Activated CD4-positive, alpha-beta T cell treated with anti-CD3 and anti-CD28 coated beads for 4 hours (primary cell): ENCODE measurements at places on chromosomes 16 and 17.

- no peak for DNase-seq
These were observed 2.3 kb downstream of the BAHCC1 start for GRCh38 chr17:81397314-81398175.

DNA sequence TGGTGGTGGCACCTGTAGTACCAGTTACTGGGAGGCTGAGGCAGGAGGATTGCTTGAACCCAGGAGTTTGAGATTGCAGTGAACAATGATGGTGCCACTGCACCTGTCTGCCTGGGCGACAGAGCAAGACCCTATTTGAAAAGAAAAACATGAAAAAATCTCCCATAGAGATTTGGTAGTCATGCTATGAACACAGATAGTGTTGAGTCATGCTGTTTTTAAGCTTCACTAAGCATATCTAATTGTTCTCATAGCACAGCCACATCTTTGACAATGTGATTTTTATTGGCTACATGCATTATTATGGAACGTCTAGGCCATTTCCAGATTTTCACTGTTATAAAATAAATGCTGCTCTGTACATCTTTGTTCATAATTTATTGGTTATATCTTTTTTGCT is 6.0 kb downstream of the IL34 start:
- no peak for DNase-seq

DNA sequence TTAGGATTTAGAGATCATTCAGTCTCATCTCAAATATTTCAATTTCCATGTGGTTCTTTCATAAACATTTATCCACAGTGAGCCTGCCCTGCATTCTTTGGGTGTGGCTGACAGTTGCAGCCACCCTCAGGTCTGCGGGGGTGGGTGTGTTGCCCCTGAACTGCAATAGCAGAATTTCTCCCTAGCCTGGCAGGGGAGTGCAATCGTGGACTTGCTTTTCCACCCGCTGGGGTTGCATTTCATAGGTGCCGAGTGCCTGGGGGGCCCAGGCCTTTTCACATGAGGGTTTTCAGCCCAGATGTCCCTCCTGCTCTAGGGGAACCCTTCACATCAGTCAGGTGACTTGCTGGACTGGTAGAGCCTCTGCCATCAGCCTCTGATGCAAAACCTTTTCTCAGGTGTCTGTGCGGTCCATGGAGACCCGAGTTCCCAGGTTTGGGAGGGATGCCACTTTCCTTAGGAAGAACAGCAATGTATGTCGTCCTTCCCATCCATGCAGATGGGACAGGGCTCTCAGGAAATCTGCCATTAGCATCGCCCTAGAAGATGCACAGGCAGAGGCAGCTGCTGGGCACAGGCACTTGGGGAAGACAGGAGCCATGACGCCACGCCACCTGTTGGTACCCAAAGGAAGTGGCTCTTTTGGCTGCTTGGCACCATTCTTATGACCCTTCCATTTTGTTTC is 2.4 kb upstream of the USP36 start:
- DNase-seq, result peak; percentile 58

DNA sequence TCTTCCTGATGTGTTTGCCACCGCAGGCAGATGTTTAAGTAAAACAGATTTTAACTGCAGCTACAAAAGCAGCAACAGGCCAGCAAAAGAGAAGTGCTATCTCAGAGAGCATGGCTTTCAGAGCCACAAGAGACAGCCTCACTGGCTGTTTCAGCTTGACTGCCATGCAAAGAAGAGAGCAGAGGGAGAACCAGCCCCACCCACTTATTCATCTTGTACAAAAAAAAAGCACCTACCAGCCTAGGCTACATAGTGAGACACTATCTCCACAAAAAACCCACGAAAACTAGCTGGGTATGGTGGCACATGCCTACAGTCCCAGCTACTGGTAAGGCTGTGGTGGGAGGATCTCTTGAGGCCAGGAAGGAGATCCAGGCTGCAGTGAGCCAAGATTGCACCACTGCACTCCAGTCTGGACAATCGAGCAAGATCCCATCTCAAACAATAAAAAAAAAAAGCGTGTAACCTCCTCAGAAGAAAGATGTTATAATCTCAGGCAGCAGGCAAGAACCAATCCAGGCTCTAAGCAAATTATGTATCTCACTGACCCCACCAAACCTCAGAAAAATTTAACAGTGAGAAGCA is 30.0 kb downstream of the STH start:
- DNase-seq, result no peak

DNA sequence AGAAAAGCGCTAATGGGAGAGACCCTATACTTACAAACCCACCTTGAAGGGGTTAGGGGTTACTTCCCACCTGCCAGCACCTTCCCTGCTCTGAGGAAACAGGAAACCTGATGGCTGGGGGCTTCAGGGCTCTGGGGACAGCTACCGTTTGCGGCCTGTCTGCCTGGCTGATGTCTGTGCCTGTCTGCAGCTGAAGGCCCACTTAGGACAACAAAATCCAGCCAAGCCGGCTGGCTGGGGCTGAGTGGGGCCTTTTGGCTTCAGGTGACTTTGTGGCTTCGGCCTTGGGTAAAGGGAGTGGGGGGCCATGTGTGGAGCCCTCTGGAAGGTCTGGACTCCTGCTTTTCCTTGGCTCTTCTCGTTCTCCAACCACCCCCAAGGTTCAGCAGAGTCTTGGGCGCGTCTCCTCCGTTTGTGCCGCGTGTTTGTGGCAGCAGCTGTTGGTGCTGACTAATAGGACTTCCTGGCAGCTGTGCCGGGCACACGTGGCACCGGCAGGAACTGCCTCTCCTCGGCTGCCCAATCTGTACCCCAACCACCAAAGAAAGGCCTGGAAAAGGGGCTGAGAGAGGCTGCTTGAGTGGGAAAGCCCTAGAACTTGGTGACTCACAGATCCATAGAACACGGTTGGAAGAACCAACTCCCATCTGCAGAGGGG is 186.7 kb downstream of the MSI2 start:
- peak; percentile 65 for DNase-seq

DNA sequence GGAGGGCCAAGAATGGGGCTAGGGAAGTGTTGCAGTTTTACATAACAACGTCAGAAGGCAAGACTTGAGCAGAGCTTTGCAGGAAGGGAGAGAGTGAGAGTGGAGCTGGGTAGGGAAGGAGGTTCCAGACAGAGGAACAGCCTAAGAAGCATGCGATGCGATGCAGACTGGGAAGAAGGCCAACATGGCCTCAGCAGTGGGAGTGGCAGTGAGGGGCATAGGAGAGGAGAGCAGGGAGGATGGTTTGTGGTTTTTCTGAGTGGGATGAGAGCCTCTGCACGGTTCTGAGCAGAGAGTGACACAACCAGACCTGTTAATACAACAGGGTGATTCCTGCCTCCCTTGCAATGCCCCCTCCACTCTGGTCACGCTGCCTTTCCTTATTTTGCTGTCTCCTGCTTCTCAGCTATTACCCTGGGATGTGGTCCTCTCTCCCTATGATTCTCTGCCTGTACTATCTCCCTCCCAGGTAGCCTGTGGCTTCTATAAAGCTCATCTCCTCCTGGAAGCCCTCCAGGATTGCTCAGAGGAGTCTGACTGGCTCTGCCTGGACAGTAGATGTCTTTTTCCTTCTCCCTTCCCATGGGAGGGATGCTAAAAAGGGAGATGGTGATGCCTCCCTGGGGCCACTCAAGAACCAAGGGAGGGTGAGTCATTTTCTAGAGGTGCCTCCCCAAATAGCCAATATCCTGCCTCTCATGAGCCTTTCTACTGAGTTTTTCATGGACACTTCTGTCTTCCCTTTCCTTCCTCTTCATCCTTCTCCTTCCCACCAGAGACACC is 38.7 kb upstream of the NGFR start:
- DNase-seq, result no peak

DNA sequence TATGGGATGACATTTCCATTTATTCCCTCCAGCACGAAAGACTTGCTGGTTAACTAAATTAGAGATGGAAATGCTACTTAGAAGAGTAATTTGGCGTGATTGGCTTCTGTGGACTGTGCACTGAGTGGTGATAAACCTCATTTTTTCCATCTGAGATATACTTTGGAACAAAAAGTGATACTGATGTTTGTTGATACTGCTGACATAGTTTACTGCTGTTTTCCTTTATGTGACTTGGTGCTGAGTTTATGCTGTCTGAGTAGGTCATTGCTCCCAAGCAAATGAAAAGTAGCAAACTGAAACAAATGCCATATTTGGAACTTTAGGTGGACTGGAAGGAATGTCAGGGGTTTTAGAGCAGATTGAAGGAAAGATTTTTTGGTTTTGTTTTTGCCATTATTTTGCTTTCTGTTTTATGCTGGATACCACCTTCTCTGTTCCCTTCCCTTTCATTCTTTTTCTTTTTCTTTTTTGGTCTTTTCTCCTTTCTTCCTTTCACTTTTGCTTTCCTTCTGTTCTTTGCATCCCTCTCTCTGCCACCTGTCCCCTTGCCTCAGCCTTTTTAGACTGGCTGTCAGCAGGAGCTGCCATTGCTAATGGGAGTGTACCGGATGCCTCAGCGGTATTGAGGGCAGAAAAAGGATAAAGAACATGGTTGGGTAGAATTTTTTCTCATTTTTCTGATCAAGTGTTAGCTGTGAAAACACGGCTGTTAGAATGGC is 41.8 kb downstream of the NUP93 start:
- no peak for DNase-seq

GRCh38 chr16:79001156-79001967 is 599.2 kb downstream of the MAF start:
- no peak for DNase-seq

- DNase-seq, result no peak
These were observed 33.2 kb upstream of the USP7 start for GRCh38 chr16:8996891-8997290.

DNA sequence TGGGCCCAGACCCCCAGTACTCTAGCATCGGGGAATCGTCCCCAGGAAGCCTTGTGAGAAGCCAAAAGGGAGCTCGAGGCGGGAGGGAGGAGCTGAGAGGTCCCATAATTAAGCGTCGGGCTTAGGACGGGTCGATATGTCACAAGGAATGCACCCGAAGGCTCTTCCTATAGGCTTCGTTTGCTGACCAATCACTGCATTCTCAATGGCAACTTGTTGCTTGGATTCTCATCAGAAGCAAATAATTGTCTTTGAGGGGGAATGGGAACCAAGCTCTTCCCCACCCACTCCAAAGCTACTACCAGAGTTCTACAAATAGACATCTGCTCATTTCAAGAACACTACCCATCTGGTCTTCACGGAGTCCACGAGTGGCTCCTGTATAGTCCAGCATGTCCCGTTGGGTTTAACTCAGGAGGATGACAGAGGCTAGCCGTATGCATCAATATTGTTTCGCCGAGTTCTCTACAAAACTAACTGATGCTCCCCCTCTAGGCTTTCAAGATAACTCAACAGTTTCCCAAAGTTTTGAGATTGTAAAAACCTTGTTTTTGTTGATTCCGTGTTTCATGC is 628 bp upstream of the BLMH start:
- no peak for DNase-seq
